ENCODE measurements at places on chromosomes 11 and 22.

- no peak for DNase-seq
These were observed 101.0 kb downstream of the ARL14EP start for GRCh38 chr11:30423886-30424285.

DNA sequence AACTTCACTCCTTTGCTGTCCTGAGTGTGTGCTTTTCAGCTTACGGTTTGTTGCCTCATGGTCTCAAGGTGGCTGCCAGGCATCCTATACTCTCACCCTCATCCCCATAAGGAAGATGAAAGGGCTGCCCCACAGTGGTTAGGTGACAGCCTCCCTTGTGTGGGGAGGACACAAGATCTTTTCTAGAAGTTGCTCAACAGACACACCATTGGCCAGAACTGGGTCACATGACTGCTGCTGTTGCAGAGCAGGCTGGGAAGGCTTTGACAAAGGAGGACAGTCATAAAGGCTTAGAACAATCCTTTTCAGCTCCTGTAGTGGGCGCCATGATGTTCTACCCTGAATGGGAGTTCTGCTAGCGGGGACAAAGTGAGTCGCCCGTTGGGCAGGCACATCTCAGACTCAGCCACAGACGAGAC, 69.7 kb upstream of the RASD2 start:
- no peak for DNase-seq

- DNase-seq = no peak
These were observed 24.3 kb upstream of the IL10RA start for GRCh38 chr11:117961896-117962295.

GRCh38 chr11:107999759-108000455, 8.8 kb upstream of the CUL5 start:
- no peak for DNase-seq

DNA sequence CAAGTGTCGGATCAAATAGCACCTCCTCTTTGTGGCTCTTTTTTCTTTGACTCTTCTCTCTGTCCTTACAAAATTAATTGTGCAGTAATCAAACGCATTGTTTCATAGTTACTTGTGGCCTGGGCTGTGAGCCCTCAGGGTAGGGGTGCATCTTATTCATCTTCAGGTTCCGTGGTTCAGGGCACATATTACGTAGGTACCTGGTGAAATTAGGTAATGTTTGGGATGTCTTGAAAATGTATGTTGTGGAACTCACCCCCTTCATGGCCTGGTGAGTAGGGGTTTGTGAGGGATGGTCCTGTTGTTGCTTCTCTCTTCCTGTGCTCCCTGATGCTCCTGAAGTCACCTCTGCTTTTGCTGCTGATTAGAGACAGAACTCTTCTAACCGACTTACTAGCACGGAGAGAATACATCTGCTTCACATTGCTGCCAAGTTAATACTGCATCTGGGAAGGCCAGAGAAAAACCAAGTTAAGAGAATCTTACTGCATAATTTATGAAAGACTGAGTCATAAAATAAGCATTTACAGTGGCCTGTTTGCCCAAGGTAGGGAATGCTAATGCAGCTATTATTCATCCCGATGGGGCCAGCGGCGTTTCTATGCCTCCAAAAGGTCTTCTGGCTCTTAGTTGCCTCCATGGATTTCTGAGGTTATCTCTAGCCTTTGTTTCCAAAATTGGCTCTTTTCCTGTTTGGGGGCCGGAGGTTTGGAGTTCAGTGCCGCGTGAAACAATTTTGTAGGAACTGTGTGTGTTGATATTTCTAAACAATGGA, 66.9 kb downstream of the TBC1D22A start:
- DNase-seq = no peak

GRCh38 chr11:61505640-61506155, 2.9 kb upstream of the LRRC10B start:
- DNase-seq = no peak

- no peak for DNase-seq
These were observed 386.2 kb downstream of the NTM start for GRCh38 chr11:131756479-131757110.

GRCh38 chr11:1750840-1751530, 590 bp upstream of the IFITM10 start:
- no peak for DNase-seq

DNA sequence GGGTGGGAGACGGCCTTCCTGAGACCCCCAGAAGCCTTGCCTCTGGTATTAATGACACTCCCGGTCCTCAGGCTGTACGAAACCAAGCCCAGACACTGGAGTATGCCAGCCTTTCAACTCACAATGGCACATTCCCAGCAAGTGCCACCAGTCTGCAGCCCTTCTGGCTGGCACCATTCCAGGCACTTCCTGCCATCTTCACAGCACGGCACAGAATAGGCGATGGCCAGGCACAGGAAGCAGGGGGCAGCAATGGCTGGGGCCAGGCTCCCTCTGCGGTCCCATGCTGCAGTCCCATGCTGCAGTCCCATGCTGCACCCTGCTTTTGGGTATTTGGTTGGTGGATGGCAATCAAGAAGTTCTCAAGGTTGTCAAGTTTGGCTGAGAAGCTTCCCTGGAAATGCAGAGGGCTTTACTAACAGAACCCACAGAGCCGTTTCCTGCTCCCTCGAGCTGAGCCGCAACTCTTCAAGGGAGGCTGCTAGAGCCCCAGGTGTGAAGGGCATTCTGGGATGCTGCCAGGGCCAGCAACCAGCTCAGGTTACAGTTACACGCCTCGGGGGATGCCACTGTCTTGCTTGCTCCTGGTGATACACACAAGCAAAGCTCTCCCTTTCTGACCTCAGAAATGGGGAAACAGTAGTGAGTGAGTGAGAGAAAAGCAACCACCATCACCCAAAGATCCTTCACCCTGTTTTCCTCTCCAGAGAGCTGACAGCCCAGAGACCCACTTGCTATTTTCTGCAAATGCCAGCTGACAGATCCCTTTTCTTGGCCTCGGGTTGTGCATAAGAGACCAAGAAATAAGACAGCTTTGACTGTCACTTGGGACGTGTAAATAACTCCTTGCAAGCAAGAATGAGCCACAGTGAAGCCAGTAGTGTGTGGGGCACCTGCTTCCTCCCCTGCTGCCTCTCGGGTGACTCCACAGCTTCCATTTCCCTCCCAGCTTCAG, 23.9 kb downstream of the LRFN4 start:
- DNase-seq = no peak

DNA sequence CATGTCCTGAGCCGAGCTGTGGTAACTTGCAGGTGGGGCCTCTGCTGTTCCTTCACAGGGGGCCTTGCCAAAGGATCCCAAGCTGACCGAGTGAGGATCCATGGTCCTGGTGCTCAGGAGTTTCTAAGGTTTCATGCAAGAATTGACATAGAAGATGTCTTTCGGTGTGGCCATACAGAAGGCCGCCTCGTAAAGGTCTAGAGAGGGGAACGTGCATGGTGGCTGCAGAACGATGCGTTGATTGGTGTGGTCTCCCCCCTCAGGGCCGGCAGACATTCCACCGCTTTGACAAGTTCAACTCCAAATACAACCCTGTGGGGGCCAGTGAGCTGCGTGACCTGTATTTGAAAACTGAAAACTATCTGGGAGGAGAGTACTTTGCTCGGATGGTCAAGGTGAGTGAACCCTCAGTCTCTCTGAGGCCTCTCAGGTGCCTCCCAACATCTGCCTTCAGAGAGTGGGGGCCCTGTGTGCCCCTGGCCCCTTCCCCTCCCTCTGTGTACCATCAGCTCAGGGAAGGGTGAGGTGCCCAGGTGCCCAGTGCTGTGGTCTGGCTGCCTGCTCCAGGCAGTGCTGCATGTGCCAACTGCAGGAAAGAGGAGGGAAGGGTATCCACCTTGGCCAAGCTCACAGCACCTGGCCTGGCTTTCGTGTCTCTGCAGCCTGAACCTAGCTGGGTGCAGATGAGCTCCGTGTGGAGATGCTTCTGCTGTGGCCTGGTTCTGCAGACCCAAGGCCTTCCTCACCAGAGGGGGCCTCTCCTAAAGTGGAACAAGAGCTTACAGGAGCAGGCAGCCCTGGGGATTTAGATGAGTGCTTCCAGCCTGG, 39.8 kb downstream of the AMPD3 start:
- no peak for DNase-seq

All from T follicular helper cell (primary cell).